ENCODE measurements at places on chromosomes 11 and 22. TPM values are rescaled to one million over a fixed set of nuclear protein-coding genes. Genes with fewer than 3 reads are reported as not detected.
A peak's percentile ranks its signal among the peaks of the same experiment; 100 is the strongest.

DNA sequence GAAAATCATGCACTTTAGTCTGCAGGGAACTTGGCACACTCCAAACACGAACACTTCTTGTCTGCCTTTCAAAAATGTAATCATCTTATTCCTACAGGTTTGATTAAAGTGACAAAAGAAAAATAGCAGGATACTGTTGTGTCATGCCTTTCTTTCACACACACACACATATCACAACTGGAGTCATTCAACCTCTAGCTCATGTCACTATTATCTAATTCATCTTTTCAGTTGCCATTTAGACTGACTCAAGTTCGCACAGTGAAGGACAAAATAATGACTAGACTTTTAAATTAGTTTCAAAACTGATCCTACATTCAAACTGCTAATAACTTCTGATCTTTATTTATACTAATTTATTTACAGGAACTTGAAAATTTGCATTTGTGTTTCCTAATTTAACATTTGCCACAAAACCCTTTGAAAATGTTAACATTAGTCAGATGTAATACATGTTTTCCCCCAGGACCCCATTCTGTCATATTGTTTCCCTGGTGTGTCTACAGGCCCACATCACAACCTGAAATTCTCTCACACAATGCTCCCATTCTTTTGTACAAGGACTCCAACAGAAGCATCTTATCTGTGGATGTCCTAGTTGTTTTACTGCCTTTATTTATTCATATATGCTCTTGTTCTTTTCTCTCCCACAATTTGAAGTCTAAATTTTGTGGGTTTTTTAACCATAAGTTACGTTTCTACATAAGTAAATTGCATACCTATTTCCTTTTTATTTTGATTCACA lies 171.1 kb downstream of the GRIA4 start:
- DNase-seq, result no peak
- H3K36me3 ChIP-seq, result no peaks in the 10 kb centered on the region
- H3K4me1 ChIP-seq, result no peaks in the 10 kb centered on the region

DNA sequence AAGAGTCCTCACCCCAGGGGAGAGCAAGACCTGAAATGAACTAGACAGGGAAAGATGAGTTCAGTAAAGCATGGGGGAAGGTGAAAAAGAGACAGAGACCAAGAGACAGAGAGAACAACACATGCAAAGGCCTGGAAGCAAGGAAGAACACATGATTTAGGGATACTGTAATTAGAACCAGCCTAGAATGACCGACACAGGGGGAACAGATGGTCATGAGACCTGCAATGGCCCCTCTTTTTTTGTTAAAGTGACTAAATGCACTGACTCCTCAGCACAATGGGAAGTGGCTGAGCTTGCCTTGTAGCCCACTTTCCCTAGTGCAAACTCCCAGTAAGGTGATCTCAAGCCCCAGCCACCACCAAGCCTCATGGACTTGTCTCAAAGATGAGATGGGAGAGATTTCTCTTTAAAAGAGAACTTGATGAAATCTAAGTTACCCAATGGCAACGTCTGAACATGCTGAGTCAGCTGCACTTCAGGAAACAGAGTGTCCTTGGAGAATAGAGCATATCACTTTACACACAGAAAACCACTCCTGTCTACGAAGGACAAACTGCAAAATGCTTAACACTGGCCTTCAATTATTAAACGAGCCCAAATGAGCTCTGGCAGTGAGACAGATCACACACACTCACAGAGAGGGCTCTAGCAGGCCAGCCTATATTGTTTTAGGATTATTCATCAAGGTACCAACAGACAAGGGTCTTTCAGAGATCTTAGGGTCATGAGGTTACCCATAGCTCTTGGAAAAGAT lies 91.0 kb downstream of the SERGEF start:
- no peak overlapping the region for H3K4me3 ChIP-seq
- H3K4me1 ChIP-seq, result no peaks in the 10 kb centered on the region
- no peak overlapping the region for H3K27ac ChIP-seq
- no peak for DNase-seq

Gene P2RX6
- total RNA-seq, result 0.25 TPM

DNA sequence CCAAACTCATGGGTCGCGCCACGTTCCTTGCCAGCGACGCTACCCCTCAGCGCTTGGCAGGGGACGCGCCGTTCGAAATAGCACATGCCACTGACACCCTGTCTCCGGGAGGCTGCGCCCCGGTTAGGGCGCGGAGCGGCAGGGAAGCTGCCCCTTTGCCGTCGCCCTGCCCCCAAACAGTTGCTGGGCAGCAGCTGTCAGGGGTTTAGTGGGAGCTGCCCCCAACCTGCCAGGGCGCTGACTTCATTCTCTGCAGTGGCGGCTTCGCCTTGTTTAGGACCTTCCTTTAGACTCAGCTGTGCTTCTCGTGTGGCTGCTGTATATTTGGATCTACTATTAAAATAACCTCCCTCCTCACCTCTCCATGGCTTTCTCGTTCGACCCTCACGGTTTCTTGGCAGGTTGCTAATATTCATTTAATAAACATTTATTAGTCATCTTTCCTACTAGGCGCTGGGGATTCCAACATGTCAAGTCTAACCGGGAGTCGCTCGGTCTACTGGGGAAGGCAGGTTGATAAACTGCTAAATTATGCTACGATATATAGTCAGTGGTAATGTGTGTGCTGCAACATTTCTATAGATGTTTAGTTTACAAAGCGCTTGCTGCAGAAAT lies 782 bp downstream of the TMEM109 start:
- H3K4me3 ChIP-seq, result peak overlapping the region; percentile 90
- peak overlapping the region; percentile 89 for H3K27ac ChIP-seq
- DNase-seq, result peak; percentile 59
- H3K27me3 ChIP-seq, result no peaks in the 10 kb centered on the region
- H3K4me1 ChIP-seq, result peaks cover 76% of the 10 kb centered on the region

DNA sequence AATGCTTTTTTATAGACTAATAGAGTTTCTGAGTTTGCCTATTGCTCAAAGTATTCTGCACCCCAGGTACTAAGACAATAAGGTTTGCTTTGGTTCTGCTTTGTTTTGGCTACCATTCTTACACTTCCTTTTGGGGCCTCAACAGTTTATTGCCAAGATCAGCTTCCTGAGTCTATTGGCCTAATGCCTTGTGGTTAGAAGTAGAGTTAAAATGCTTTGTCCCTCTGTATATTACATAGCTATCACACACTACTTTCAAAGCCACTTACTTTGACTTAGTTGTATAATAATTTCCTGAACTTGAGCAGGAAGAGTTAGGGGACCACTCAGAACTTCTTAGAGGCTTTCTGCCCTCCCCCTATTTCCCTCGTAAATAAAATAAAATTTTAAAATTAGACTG lies 96.5 kb downstream of the DLG2 start:
- no peaks in the 10 kb centered on the region for H3K4me1 ChIP-seq
- no peak overlapping the region for H3K4me3 ChIP-seq
- H3K36me3 ChIP-seq, result peaks cover 6% of the 10 kb centered on the region
